ENCODE measurements at places on chromosomes 7 and 10.

- no peak for DNase-seq
These were observed 633.8 kb upstream of the IGFBP3 start for GRCh38 chr7:46554688-46555422.

DNA sequence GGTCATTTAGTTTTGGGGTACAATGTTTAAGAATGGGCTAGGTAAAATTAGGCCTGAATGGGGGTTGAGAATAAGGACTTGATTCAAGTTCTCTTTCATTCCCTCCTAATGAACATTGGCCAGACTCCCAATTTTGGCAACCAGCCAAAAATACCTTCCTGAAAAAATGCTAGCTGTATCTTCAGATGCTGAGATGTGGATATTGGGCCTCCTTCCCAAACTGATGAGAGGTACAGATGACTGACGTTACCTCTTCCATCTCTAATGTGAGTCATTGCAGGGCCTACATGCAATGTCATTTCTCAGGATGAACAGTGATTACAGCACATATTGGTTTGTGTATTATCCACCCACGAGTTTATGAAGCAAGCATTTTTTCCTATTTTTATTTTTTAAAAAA lies 151.6 kb downstream of the SND1 start:
- DNase-seq = no peak

DNA sequence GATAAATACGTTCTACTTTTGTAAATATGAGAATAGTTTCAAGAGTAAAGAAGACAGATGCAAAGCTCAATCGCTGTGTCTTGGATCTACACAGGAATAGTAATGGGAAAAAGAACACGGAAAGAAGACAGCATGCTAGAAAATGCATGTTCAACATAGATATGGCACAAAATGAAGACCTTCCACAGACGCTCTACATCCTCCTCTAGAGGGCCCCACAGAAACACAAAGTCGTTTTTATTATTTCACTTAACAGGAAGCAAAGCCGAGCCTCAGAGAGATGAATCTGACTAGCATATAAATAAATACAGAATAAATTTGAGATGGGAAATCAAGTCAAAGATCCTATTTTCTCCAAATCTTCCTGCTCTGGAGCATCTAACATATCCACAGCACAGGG lies 292.6 kb downstream of the PARD3 start:
- no peak for DNase-seq

DNA sequence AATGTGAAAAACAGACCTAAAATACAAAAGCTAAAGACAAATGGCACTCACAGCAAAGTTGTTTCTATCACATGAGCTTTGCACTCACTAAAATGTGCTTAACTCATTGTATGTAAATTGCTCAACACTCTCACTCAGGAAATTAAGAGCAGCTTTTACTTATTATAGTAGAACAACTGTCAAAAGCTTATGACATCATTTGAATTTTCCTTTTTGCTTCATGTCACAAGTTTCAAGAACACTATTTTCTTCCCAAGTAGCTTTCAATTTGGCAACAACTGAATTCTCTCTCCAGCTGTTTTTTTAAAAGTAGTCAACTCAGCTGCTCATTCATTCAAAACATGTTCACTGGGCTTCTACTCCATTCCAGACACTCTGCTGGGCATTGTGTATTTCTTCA lies 46.9 kb downstream of the ATE1 start:
- no peak for DNase-seq

DNA sequence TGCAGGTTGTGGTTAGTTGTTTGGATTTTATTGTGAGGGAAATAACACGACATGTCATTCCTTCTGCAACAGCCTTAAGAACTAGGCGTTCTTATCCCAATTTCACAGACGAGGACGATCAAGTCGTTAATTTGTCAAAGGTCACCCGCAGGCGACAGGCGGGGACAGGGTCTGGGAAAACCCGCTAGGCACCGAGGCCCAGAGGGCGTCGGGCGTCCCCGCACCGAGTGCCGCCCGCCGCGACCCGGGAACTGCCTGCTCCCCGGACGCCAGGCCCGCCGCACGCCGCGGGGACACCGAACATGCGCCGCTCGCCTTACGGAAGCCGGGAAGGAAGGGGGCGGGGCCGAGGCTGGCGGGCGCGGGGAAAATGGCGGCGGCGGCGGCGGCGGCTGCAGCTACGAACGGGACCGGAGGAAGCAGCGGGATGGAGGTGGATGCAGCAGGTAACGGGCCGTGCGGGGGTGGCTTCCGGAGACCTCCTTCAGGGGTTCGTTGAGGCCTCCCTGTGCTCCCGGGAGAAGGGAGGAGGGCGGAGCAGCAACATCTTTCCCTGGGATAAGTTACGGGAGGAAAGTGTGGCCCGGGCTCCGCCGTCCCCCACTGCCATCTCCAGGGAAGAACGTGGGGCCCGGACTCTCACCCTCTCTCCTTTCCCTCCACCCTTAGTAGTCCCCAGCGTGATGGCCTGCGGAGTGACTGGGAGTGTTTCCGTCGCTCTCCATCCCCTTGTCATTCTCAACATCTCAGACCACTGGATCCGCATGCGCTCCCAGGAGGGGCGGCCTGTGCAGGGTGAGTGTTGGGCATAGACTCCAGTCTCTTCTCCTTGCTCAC lies at the start of gene COPS6:
Gene COPS6 (plus strand): TSS at position 349 of the 837 bp plus-strand sequence. CDS start 22 bp downstream, at position 371.
- peak; percentile 90 for DNase-seq

DNA sequence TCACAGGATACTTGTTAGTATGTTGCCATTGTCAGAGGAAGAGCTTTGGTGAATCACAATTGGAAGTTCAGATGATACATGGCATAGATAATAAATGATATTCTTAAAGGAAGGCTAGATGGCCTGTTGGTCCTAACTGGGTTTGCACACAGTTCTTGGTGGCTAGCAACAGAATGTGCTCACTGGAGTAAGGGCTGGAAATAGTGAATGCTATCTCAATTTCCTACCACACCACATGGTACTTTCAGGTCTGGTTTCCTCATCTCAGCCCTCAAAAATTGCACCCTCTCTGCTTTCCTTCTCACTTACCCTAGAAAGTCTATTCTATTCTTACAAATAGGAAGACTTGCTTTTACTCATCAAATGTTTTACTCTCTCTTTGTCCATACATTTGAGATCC lies 622.5 kb downstream of the ANKRD7 start:
- DNase-seq = no peak

DNA sequence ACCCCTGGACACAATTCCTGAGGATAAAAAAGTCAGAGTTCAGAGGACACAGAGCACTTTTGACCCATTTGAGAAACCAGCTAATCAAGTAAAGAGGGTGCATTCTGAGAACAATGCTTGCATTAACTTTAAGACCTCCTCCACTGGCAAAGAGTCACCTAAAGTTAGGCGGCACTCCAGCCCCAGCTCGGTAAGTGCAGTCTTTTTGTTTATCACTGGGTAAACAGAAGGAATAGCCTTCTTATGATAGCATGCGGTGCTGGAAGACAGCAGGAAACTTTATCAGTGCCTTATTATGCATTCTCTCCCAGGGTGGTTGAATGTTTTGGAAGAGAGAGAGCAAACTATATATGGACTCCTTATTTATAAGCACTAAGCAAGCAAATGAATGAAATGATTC lies 130.5 kb downstream of the CDK14 start:
- DNase-seq = no peak

DNA sequence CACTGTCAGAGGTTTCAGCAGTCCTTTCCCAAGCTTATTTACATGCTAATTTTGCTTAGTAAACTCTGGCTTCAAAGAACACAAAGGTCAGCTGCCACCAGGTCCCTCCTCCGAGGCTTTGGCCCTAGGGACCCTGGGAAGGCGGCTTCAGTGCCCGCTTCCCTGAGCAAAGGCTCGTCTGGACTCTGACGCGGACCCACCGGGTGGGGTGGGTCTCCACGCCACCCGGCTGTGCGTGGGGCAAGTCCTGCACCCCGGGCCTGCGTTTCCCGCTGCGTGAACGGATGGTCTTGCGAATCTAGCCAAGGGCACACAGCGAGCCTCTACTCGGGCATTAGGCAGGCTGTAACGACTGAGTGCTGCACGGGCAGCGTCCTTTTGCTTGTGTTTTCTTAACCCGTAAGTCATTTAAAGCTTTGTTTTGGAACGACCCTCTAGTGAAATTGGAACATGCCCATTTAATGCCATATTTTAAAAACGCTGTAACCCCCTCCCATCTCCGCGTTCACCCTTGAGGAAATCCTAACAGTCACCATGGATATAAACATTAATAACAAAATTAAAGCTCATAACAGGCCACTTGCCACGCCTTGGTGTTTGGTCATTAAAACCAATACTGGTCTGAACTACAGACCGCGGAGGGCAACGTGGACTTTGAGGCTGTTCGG lies 828 bp downstream of the BNIP3 start:
- peak; percentile 24 for DNase-seq

- no peak for DNase-seq
These were observed 214.0 kb downstream of the CRPPA start for GRCh38 chr7:16207321-16207720.

DNA sequence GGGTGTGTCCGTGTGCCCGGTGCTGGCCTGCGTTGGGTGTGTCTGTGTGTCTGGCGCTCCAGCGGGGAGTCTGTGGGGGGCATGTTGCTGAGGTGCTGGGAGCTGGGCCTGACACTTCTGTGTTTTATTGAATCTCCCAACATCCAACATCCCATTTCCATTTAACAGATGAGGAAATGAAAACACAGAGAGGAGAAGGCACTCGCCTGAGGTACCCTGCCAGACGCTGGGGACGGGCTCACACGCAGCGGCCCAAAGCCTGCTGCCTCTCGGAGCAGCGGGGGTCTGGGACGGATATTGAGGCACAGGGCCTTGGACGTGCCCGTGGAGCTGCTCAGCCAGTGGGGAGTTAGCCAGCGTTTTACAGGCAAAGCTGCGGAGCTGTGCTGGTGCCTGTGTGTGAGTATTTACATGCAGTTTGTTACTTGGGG lies 133.9 kb downstream of the DNAJB6 start:
- DNase-seq = no peak

GRCh38 chr7:27840313-27840712 lies 100.4 kb downstream of the TAX1BP1 start:
- no peak for DNase-seq

DNA sequence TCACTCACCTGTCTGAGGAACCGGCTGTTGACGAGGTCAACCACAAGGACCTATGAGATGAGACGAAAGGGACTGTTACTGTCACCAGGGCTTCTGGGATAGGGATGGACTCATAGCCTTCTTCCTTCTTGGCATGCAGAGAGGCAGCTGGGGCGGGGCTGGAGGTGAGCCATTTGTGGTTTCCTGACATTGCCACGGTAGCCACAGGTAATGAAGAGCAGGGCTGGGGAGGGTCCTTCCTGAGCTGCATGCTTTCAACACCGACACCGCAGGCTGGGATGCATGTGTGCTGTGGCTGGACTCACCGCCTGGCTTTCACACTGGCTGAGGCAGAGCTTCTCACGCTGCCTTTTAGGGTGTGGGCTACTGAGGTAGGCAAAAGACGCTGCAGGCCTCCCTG lies 46.4 kb upstream of the MKRN1 start:
- no peak for DNase-seq

DNA sequence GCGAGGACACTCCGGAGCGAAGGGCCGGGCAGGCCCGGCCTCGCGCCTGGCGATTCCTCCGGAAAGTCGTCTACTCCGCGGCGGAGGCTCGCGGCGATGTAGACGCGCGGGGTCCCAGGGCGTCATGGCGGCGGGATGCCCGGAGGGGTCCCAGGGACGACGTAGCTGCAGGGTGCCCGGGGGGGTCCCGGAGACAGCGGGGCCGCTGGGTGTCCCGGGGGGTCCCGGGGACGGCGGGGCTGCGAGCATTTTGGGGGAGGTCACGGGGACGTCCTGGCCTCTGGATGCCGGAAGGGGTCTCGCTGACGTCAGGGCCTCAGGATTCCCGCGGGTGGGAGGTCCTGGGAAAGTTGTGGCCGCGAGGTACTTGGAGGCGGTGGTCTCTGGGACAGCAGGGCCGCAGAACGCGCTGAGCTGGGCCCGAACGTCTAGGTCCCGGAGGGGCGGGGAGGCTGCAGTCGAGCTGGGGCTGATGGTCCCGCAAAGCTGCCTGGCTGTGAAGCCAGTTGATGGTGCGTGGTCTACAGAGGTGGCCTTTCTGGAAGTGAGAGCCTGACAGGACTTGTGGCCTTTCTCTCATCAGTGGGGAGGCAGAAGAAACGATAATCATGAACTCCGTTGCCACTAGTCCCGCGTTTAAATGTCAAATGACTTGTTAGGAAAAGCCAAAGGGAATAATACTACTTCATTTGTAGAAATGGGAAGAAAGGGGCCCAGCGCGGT lies 637 bp downstream of the HSPA14 start:
- peak; percentile 50 for DNase-seq

- DNase-seq = no peak
These were observed 23.0 kb downstream of the SMKR1 start for GRCh38 chr7:129525225-129525862.

DNA sequence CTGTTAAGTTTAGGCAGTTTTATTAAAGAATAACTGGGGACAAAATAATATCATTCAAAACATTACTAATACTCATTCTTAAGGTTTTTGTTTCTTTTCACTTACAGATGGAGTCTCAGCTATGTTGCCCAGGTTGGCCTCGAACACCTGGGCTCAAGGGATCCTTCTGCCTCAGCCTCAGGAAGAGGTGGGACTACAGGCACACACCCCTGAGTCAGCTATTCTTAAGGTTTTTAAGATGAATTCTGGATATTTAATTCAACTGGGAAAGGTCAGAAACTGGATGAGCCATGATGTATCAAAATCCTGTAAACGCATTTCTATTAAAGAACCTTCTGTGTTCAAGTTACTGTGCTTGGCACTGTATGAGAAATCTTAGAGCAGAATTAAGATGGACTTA lies 3.5 kb downstream of the OAT start:
- DNase-seq = no peak

DNA sequence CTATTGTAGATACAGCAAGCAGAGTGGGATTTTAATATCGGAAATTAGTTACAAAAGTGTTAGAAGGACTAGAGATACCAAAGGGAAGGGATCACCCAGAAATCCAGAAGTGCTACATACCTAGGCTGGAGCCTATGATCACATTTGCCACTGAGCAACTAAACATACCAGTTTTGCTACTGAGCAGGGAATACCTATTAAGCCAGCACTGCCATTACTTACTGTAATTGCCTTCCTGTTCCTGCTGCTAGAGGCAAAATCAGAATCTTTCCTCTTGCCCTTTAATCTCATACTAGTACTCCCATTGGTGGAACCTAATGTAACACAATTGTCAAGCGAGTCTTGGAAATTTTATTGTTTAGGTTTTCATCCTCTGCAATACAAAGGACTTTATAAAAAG lies 121.7 kb downstream of the ATRNL1 start:
- DNase-seq = no peak

DNA sequence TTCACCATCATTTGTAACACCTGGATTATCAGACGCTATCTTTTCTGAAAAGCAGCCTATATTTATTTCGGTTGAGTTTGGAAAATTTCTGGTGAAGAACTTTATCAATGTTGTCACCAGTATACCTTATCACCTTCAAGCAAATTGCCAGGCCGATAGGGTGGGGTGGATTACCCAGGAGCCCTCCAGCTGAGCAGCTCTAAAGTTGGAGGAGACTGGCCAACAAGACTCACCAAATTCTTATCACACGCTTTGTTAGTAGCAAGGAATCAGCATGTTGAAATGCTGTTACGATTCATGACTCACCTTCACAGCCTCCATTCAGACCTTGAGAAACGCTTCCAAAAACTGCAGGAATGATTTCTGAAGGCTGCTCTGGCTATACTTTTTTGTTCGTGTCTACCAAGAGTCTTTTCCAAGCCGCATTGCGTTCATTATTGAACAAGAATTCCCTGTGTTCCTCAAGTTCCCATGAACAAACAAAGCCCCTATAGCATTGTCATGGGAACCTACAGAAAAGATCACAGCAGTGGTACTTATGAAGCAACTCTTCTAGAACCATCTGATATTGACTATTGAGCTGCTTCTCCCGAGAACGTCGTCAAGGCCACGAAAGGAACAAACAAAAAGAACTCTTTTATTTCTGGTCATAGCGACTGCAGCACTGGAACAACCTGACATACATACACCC lies 291.4 kb downstream of the SFMBT2 start:
- DNase-seq = no peak
